ENCODE measurements at places on chromosomes 12 and 14.

DNA sequence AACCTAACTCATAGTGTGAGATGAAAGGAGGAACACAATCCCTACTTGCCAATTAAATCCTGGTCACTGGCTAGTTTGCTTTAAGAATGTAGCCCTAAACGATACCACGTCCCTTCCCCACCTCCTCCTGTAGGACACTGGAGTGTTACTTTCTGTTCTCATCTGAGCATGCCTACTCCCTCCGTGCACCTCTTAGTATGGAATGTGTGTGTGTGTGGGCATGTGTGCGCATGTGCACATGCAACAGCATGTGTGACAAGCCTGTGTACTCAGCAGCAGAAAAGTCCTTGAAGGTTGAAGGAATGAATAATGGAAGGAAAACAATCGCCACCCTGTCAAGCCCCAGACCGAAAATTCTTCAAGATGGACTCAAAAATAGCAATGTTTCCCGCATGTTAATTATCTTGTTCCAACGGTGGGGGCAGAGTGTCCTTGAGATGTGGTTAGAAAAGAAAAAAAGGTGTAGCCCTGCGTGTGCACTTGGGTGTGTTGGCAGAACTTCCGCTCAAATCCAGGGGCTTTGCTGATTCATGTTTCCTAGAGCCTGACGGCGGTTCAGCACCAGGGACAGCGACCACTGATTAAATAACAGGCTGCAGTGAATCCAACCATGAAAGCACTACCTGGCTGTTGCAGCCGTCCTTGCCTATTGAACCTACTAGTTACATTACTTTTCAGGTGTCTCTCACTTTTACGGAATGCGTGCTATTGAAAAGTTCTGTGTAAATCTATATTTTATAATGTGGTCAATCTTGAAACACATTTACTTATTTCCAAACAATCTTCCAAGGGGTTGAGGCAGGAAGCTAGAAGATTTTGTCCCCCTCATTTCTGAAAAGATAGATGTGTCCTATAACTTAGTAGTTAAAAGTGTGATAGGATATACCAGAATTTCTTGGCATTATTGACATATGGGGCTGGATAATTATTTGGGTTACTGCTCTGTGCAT lies 79.8 kb downstream of the SRRM4 start:
- no peak for DNase-seq

DNA sequence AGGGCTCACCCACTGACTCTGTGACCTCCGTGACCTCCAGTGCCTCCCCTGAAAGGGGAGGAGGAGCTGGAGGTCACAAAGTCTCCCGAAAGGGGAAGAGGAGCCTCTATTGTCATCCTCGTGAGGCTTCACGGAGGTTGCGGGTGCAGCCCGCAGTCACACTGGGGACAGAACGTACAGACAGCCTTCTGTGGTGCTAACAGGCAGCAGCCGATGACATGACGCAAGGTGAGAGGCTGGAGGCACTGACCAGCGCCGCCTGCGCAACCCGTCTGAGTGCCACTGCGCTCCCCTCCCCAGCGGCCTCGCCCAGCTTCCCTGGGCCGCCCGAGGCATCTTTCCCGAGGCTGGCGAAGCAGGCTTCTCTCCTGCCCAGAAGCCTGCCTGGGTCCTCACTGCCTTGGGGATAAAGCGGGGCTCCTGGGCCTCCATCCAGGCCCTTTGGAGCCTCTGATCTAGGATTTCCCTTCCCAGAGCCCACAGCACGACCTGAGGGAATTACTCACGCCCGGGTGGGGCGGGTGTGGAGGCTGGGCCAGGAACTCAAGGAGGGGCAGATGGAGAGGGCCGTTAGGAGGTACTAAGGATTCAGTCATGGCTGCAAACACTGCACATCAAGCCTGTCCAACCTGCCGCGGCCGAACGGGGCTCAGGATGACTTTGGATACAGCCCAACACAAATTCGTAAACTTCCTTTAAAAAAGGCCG lies 12.3 kb upstream of the LBHD2 start:
- no peak for DNase-seq

GRCh38 chr14:99659333-99659741 lies 14.4 kb downstream of the HHIPL1 start:
- no peak for DNase-seq

- DNase-seq = no peak
Observed at GRCh38 chr14:90674043-90674670, 142.1 kb downstream of the TTC7B start.

DNA sequence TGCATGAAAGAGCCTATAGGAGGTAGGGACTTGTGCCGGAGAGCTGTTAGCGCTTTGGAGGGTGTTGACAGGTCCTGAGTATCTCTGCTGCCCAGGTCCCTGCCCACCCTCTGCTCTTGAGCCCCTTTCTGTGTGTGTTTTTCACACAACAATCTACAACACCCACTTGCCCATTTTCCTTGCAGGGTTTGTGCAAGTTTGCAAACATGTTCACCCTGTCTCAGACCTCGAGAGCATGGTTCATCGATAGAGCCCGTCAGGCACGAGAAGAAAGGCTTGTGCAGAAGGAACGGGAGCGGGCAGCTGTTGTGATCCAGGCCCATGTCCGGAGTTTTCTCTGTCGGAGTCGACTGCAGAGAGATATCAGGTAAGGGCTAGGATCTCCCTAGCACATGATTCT lies 5.9 kb downstream of the UBE3B start:
- DNase-seq = no peak

GRCh38 chr14:64935508-64935907 lies 7.0 kb downstream of the GPX2 start:
- no peak for DNase-seq

GRCh38 chr14:71970272-71970671 lies 38.0 kb downstream of the RGS6 start:
- no peak for DNase-seq

DNA sequence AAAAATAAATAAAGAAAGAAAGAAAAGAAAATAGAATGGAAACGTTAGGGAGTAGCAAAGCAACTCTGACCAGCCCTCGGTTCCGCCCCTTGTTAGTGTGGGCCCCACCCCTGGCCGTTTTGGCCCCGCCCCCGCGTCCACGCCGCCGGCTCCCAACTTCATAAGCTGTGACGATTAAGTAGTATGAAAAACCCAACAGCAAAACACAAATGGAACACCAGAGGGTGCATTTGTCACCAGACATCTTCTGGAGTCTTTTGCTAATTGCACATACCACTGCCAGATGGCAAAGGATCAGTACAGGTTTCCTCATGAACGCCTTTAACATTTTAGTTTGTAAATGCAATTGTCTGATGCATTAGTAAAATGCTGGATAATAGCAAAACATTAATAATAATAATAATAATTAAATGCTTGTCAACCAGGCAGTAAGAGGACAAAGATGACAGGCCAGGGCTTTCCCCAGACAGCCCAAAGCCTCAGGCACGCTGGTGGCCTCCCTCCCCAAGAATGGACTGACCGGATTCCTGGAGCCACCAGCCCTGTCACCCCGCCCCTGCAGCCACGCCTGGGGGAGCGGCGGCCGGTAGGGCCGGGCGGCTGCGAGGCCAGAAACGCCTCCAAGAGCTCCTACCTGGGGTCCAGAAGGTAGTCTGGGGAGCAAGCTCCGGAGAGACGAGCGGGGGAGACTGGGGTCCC lies 23.6 kb downstream of the HSP90AA1 start:
- peak; percentile 30 for DNase-seq

DNA sequence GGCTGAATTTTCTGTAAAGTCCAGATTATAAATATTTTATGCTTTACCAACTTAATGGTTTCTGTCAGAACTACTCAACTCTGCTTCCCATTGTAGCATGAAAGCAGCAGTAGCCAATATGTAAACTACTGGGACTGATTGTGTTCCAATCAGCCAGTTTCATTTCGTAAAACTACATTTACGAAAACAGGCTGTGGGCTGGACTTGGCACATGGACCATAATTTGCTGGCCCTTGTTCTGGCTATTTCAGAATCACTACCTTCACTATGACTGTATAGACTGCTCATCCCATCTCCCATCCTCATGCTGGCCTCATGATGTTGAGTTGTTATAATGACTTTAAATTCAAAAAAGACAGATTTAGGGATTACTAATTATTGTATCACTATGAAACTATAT lies 38.7 kb downstream of the FAR2 start:
- no peak for DNase-seq

- DNase-seq = no peak
Observed at GRCh38 chr14:77011245-77011644, 17.3 kb downstream of the IRF2BPL start.

GRCh38 chr12:120488057-120488640 lies 7.8 kb upstream of the DYNLL1 start:
- DNase-seq = no peak

- no peak for DNase-seq
Observed at GRCh38 chr12:25840678-25841465, 117.6 kb upstream of the RASSF8 start.

DNA sequence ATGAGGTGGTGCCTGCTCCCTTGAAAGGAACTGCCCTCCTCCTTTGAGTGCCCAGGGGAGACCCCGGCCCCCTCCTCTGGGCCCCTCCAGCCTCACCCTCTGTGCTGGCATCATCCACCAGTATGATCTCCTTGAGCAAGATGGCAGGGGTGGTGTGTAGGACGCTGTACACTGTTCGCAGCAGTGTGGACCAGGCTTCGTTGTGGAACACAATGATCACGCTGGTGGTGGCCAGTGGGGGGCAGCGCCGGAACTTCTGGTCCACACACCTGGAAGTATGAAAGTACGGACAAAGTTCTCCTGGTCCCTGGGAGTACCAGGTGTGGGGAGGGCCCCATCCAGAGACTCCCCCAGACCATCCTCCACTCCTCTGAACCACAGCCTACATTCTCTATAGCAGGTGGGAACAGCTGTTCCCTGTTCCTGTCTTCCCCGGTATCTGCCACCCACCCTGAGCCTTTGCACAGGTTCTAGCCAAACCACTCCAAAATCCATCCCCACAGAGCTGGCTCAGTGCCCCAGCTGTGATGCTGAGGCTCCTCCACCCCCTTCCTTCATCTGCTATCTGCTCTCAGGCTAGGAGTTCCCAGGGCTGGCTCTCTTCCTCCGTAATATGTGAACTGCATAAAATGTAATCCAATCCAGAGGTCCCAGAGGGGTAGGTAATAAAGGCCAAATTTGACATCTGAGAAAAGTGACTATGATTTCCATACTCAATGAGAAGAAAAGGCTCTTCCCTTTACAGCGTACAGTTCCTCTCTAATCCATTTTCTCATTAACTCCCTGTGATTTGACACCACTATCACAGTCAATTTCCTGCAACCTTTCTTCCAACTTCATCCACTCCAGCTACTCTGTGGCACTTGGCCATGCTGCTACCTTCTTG lies 13.9 kb downstream of the GALNT6 start:
- peak; percentile 84 for DNase-seq

DNA sequence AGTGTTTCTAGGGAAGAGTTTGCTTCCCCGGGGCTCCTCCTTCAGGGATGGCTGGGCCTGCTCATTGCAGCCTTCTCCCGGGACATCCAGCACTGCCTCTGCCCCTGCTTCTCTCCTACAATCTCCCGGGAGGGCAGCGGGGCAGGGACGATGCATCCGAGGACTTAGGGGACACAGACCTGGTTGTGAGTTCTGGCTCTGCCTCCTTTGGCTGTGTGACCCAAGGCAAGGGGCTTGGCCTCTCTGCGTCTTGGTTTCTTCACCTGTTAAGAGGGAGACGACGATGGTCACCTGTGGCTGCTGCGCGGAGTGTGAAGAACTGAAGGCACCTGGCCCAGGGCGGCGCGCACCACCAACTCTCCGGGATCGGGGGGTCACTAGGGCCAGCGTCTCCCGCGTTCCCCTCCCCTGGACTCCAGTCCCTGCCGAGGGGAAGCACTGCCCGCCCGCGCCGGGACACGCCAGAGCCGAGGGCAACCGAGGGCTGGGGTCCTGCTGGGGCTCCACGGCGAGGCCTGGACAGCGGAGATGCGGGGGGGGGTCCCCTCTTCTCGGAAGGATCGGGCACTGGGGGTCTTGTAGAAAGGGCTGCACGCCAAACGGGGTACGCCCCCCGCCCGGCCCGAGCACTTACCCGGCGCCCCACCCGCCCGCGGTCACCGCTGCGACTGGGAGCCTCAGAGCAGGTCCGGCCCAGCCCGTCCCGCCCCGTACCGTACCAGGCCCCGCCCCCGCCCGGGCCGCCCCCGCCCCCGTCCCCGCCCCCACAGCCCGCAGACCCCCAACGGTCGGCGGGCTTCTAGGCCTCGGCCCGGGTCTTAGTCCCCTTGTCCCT lies at the start of gene HVCN1:
HVCN1 (minus strand) TSS at position 670 of the 835 bp plus-strand sequence. CDS start 5,870 bp downstream, outside the sequence.
- no peak for DNase-seq

DNA sequence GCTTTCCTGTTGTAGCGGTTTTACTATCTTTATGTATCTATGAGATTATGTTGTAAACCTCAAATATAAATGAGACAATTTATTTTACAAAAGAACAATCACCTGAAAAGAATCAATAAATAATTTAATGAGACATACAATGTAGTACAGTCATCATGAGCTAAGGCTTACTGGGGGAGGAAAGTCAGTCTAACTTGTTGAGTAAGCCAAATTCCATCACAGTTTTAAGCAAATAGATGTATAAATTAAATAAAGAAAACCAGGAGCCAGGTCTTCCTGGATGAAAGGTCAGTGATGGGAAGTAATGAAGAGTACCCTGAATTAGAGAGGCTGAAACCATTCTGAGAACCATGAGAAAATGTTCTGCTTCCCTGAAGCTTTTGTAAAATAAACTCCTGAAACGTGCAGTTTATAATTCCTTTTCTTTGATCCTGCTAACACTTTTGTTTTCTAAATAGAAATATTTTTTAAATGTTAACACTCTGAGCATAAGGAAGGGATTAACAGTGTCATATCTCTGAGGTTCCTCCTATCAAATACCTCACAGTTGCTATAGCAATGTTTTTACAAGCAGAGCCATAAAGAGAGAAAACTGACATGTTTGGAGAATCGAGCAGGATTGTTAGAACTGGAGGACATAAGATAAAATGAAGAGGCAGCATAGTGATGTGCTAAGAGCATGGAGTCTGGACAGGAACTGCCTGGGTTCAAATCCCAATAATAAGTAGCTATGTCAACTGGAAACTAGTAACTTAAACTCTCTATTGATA lies 444.9 kb upstream of the FOXG1 start:
- no peak for DNase-seq

DNA sequence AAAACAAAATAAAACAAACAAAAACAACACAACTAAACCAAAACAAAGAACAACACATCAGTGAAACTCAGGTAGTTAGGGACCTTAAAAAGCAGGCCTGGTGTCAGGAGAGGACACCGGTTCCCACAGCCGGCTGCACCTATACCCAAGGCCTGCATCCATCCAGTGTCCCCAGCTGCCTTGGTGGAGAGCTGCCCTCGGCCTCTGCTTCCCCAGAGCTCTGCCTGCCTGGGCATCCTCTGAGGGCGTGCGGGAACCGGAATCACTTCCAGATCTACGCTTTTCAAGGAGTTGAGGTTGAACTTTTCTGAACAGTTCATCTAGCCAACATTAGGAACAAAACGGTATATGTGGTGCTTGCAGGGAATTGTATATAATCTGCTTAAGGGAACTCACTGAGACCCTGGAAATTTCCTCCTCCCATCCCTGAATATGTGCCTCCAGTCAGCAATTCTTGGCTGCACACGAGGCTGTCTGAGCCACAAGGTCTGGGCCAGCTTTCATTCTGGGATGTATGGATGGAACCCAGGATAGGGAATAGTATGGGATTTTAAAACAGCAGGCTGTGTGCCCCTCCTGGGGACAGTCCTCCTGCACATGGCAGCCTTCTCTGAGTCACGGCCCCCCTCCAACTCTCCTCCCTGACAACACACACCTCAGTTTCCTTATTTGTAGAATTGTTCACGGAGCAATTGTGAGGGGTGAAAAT lies 319.0 kb upstream of the RTL1 start:
- DNase-seq = no peak
